ENCODE measurements at places on chromosomes 4 and X.

DNA sequence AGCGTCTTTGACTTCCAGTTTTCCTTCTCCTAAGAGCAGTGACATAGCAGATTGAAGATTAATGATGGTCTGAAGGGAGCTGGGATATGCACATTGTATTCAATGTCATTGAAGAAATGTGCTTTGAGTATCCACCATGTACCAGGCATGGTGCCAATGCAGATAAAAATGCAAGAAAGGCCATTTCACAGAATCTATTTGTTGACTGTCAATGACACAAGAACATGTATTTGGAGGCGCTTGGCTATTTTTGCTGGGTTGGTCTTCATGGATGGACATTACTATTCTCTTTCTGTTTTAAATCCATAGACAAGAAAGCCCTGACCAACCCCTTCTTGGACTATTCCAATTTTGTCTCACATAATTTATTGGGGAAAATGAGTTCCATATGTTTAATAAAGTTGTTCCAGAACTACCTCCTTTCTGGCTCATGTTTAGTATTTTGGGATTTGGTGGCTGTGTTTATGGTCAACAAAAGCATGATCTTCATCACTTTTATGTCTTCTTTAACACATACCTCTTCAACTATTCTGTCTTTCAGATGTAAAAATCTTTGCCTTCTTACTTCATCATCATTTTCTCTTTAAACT, 174.5 kb downstream of the CPE start:
- DNase-seq: no peak

DNA sequence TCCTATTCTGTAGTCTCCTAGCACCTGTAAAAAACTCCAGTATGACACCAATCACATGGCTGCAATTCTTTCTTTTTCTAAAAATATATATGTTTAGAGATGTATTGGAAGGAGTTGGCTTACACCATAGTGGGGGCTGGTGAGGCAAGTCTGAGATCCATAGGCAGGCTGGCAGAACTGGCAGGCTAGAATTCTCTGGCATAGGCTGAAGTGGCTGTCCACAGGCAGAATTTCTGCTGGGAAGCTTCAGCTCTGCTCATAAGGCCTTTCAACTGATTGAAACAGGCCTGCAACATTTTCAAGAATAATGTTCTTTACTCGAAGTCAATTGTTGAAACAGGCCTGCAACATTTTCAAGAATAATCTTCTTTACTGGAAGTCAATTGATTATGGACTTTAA, 37.0 kb downstream of the FGF2 start:
- no peak for DNase-seq

DNA sequence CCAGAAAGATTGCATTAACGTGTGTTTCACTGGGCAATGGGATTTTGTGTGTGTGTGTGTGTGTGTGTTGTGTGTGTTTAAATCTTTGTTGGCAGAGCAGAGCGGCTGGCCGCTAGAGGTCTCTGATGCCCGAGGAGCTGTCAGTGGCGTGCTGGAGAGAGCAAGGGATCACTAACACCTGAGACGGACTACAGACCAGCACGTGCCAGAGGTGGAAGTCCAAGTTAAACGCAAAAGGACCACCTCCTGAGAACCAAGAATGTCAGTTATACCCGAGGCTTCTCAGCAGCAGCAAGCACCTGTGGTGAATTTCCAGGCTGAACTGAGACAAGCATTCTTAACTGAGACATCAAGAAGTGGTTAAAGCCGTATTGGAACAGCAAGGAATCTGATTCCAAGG, 9.0 kb upstream of the SLC25A14 start:
- peak; percentile 17 for DNase-seq

GRCh38 chr4:7156761-7157488, 35.4 kb upstream of the SORCS2 start:
- no peak for DNase-seq

DNA sequence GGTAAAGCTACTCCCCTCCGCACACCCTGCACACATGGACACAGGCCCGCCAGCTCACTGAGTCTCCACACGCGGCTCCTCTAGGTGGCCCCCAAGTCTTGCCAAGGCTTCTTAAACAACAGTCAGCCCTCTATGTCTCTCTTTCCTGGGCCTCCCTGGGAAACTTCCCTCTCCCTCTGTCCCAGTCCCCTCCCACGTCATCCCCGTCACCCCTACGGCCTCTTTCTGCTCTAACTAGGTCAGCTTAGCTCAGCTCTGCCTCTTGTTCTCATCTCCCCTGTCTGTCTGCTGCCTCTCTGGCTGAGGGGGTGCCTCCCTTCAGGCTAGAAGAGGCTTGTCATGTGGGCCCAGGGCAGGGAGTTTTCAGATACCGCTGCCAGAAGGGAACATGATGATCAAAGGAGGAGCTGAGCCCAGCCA, 38.8 kb downstream of the SEPTIN6 start:
- no peak for DNase-seq

GRCh38 chr4:148270630-148271029, 171.6 kb downstream of the NR3C2 start:
- no peak for DNase-seq

DNA sequence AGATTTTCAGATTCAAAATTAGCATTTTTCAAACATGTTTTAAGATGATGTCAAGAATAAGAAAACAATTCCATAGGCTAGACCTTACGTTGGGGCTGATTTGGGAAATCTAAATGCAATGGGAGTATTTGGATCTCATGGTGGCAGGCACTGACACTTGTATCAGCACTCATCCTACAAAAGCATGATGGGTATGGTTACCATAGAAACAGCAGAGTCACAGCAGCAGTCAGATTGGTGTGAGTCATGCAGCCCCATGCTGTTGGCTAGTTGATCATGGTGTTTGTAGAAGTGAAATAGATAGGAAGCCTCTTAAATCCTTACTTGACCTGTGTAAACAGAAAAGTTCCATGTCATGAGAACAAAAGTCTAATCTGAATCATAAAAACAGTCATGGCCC, 1637.3 kb upstream of the PABPC4L start:
- DNase-seq: no peak

- DNase-seq: no peak
Observed at GRCh38 chrX:153650959-153651358, 4.0 kb downstream of the DUSP9 start.

- DNase-seq: no peak
Observed at GRCh38 chrX:40092808-40093435, 4.8 kb downstream of the BCOR start.

GRCh38 chrX:153530411-153531129, 13.1 kb downstream of the ATP2B3 start:
- DNase-seq: no peak

- DNase-seq: no peak
Observed at GRCh38 chrX:40088803-40089540, 8.8 kb downstream of the BCOR start.

DNA sequence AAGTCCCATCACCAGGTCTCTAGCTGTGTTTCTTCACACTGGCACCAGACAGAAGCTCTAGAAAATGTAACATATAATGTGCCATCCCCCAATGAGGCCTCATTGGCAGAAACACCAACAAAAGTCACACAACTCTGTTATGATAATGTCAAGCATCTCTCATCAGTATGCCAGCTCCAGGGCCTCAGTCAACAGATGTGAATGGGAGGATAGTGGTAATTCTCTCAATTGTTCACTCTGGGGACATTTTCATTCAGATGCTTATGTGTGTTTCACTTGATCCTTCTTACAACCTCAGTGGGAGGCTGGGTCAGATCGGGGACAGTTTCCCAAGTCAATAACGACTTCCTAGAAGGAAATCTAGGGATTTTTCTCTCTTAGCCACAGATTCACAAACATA, 57.5 kb upstream of the SCOC start:
- no peak for DNase-seq

GRCh38 chrX:38273453-38273852, 52.8 kb upstream of the SRPX start:
- no peak for DNase-seq

GRCh38 chrX:46408553-46409407, 136.4 kb downstream of the ZNF674 start:
- DNase-seq: peak; percentile 12

GRCh38 chr4:20532871-20533870, 167.1 kb upstream of the PACRGL start:
- DNase-seq: no peak

GRCh38 chr4:176545872-176546271, 226.1 kb downstream of the SPCS3 start:
- no peak for DNase-seq

GRCh38 chrX:70454441-70455365, 10.1 kb downstream of the DLG3 start:
- peak; percentile 54 for DNase-seq

- DNase-seq: no peak
Observed at GRCh38 chr4:100428051-100428450, 89.8 kb downstream of the EMCN start.

- no peak for DNase-seq
Observed at GRCh38 chr4:39719804-39720580, 22.1 kb downstream of the UBE2K start.

DNA sequence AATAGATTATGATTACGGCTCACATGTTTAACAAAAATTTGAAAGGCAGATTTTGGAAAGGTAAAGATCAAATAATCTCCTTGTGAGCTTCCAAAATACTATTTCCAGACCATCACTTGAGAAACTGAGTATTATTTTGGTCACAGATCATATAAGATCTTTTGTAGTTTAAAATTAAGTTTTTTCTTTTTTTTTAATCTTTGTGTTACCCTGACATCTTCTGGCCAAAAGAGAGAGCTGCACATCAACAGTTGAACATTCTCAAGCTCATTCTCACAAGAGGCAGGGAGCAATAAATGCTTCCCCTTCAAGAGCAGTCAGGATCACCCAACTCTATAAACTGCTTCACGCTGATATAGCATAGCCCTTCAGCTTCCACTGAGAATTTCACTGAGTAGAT, 15.9 kb downstream of the TMEM192 start:
- no peak for DNase-seq

- DNase-seq: no peak
Observed at GRCh38 chr4:6342530-6343293, 73.1 kb downstream of the WFS1 start.

GRCh38 chrX:114006664-114007063, 577.2 kb upstream of the HTR2C start:
- no peak for DNase-seq

DNA sequence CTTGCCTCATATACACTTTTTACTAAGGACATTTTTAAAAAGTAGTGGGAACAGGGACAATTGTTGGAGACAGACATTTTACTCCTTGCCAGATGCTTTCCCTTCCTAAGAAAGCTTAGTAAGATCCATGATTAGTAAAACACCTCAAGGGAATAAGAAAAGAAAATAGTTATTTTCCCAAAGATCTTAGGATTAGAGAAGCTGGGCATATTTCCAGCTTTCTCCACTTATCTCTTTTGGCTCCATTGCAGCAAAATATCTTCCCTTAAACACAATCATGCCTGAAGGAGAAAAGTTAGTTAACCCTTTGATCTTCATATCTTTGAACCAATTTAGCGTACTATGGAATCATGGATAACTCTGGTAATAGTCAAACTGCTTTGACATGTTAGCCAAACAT, 257.9 kb downstream of the PCDH18 start:
- DNase-seq: no peak

DNA sequence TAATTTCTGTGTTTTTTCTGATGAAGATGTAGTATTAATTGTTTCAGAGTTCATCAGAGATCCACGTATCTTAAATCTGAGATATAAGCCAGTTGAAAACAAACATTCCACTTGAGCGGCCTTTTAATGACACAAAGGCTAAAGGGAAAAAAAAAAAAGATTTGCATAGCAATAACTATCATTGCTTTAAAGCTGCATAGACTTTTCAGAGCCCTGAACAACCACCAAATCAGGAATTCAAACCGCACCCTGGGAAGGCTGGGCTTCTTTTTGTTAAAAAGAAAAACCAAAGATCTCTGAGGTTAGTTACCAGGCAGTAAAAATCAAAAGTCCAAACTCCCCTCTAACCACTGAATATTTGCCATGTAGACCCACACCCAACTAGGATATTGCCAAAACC, 206.0 kb downstream of the HHIP start:
- no peak for DNase-seq

DNA sequence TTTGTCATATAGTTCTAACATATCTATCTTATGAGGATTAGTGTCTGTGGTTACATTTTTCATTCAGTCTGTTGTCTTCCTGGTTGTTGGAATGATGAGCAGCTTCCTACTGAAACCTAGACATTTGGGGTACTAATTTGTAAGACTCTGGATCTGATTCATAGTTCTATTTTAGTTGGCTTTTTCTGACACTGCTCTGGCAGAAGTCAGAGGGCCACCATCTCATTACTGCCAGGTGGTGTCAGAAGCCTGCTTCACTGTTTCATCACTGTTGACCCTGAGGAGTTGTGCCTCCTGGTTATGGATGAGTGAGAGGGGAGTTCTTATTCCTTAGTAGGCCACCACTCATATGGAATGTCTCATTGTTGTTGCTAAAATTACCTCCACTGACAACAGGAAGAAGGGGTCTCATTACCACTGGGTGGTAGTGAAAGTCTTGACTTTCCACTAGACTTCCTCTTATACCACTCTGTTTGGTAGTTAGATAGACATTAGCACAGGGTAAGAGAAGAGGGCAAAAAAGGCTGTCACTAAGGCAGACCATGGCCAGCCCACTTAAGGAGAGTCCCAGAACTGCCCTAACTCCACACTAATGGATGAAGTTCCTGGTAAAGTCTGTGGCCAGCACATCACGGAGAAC, 395.2 kb downstream of the SPOCK3 start:
- no peak for DNase-seq

- no peak for DNase-seq
Observed at GRCh38 chr4:11470438-11471045, 41.8 kb upstream of the HS3ST1 start.

DNA sequence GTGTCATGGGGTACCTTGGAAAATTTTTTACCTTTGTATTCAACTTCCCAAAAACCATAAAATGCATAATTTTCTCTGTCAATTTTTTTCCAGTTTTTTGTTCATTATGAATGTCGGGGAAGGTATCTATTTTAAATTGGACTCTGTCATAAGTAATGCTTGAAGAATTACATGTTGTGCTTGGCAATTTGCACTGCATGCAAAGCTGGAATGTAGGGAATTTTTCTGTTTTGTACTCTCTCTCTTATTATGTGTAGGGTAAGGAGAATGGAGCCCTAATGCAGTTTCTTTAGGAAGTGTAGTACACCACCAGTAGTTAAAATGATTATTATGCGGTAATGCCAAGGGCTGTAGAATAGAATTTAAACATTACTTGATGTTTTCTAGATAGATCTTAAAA, 137.7 kb upstream of the LIMCH1 start:
- DNase-seq: no peak

DNA sequence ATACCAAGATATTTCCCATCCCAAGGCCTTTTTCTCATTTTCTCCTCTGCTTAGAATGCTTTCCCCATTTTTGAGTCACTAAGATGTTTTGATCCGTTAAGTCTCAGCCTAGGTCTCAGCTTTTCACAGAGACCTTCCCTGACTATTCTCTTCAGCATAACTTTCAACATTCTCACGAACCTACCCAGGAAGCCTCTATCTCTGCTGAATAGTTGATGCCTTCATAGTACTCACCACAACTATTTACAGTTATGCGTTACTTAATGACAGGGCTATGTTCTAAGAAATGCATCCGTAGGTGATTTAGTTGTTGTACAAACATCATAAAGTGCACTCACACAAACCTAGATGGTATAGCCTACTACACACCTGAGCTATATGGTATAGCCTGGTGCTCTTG, 64.5 kb downstream of the ARL9 start:
- no peak for DNase-seq

GRCh38 chr4:145195167-145195952, 15.0 kb upstream of the OTUD4 start:
- peak; percentile 23 for DNase-seq

GRCh38 chrX:103730796-103731493, 20.2 kb downstream of the TMEM31 start:
- no peak for DNase-seq
